ENCODE measurements at places on chromosomes 1 and 21.

DNA sequence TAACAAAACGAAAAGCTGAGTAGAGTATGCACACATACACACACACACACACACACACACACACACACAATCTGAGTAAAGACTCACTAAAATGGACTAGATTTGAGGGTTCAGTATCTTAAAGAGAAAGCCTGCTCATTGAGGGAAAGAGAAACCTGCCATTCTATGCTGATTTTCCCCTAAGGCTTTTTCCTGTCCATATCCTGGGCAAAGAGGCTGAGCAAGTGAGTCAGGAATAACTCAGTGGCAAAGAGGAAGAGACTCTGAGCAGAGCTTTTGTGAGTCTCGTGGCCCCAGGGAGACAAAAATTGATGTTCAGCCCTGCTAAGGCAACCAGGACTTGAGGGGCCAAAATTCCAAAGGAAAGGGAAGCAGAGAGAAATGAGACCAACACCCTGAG, 37.3 kb upstream of the RUNX1 start:
- DNase-seq, result no peak

DNA sequence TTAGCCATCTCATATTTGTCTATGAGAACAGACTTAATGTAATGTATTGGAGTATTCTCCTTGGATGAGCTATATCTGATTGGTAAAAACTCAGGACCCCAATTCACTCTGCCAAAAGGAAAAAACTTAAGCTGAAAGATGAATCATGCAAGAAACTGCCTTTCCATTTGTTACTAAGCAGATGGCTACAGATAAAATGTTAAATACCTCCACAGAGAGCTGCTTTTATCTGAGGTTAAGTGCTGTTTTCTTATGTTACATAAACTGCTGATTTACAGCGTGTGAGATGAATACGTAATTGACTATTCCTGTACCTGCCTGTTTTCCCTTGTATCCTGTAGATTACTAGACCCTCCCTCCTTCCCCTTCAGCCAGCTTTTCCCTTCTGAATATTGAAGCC, 49.3 kb downstream of the CLCA4 start:
- DNase-seq, result no peak

- no peak for DNase-seq
These were observed 58.3 kb downstream of the MSH4 start for GRCh38 chr1:75855010-75855409.

GRCh38 chr1:233721004-233721595, 107.2 kb downstream of the KCNK1 start:
- DNase-seq, result no peak

- DNase-seq, result no peak
These were observed 16.7 kb downstream of the ITPKB start for GRCh38 chr1:226722240-226722900.
